ENCODE measurements at places on chromosomes 5 and 9.

DNA sequence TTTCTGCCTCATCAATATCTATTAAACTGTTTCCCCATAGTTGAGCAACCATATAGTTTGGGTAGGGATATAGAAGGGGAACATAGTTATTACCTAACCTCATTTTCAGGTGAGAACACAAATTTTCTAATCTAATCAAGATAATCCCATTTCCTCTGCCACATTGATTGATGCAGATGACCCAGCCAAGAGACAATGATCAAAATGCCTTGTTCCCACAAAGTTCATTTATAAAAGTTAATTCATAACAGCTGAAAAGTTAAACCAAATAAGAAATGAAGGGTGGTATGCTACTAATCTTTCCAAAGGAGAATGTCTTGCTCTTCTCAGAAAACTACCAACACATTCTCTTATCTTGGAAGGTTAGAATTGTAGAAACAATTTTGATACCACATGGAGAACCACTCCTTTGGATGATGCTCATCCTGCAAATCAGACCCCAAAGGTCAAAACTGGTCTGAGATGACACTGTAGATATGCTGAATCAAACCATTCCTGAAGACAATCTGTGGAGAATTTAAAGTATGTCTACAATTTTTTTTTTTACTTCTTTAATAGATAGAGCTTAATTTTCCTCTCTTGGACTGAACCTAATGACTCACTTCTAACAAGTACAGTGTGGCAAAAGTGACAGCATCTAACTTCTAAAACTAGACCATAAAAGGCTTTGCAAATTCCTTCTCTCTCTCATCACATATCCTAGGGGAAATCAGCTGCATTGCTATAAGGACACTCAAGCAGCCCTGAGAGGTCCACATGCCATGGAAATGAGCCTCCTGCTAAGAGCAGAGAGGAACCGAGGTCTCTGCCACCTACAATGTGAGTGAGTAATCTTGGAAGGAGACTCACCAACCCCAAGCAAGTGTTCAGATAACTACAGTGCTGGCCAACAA is 586.7 kb upstream of the TUSC1 start:
- DNase-seq: no peak

DNA sequence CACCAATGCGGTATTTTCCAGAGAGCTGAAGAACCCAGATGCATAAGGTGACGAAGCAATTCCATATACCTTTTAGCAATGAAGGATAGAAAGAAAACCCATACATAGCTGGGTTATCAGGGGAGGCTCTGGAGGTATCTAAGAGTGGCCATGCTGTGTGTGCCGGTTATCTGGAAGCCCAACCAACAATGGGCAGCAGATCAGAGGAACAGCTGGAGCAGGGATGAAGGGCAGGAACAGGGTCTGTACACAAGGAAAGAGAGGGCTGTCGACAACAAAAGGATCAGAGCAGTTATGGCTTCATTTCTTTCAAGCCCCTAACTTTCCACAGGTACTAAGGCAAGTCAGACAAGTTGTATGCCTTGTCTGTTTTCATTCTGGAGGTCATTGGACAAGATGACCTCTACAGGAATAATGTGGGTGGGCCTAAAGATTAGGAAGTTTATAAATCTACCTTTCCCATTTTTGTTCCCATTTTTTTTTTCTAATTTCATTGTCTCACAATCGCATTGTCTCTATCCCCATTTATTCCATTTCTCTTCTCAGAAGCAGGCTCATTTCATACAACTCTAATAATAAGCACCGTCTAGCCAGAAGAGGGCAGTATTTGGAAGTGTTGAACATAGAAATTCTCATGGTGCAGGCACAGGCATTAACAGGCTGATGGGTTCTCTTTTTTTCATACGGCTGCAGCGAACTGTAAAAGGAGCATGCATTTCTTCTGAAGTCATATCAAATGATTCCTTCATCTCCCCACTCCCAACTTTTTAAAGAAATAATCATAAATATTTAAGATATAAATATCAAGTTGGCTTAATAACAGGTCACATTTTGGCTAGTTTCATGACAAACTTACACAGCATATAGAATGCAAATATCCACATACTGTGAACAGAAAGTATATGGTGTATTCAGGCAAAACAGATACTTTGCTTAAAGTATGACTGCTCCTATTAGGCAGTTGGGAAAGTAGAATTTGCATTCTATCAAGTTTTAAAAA is 63.5 kb downstream of the ZNF474 start:
- DNase-seq: peak; percentile 63

DNA sequence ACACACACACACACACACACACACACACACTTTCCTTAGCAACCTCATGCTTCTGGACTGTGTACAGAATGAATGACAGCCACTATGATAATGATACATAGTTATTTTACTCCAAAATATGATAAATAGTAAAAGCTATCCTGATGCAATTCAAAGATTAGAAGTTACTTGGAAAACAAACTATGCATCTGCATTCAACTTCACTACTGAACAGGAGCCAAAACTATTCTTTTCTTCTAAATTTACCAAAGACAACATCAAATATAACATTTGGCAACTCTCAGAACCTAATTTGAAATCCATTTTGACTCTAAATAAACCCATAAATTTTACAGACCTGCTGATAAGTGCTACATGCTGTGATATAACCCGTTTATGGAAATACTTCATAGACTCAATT is 33.3 kb downstream of the GLIS3 start:
- no peak for DNase-seq

GRCh38 chr9:136631038-136632000 is 31.4 kb upstream of the EGFL7 start:
- peak; percentile 76 for DNase-seq

GRCh38 chr5:140219068-140219991 is 44.3 kb downstream of the CYSTM1 start:
- DNase-seq: no peak

DNA sequence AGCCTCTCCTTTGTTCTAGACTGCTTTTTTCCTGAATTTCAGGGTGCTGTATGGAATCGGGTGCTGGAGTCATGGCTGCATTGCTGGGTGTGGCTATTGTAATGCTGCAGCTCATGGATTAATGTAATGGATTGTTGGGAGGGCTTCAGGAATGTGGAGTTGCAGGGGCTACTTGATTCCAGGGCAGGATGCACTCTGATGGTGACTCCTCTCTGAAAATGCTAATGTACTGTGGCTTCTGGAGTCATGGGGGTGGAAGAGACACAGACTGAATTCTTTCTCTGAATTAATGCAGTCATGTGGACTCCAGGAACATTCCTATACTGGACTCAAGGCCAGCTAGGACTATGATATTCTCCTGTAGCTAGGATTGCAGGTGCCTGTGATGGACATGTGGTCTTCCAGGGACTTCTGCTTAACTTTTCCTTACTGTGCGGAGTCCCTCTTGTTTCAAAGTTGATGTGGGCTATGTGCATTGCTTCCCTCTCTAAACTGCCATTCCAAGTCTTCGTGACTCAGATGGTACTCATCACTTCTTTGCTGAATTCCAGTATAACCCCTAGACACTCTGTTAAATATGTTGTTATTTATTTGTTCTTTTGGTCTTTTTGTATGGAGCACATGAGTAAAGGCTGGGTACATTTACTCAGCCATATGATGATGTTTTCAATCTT is 396.2 kb downstream of the KCTD16 start:
- no peak for DNase-seq

GRCh38 chr9:7608261-7608660 is 191.3 kb downstream of the DMAC1 start:
- no peak for DNase-seq
